ENCODE measurements at places on chromosomes 13 and 19.

DNA sequence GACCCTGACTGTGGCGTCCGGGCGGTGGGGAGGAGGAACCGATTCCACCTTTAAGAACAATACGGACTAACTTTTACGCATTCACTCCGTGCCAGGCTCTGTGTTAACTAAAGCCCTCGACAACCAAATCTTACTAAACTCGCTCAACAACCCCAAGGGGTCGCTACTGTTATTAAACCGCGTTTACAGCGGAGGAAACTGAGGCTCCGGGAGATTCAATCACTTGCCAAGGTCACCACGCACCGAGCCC, 1.2 kb downstream of the SAMD1 start:
- no peak for DNase-seq

DNA sequence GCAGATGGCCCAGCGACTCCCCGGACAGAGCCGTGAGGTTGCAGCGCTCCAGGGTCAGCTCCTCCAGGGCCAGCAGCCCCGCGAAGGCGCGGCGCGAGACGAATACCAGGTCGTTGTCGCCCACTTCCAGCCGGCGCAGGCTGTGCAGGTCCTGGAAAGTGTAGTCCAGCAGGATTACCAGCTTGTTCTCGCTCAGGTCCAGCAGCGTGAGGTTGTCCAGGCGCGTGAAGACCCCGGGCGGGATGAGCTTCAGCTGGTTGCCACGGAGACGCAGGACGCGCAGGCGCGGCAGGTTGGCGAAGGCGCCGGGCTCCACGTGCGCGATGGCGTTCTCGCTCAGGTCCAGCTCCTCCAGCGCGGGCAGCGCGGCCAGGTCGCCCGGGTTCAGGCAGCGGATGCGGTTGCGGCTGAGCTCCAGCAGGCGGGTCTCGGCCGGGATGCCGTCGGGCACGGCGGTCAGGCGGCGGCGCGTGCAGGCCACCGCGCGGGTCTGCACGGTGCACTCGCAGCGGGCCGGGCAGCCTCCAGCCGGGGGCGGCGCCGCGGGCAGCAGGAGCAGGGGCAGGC, 9.3 kb upstream of the PEAK3 start:
- DNase-seq = no peak

DNA sequence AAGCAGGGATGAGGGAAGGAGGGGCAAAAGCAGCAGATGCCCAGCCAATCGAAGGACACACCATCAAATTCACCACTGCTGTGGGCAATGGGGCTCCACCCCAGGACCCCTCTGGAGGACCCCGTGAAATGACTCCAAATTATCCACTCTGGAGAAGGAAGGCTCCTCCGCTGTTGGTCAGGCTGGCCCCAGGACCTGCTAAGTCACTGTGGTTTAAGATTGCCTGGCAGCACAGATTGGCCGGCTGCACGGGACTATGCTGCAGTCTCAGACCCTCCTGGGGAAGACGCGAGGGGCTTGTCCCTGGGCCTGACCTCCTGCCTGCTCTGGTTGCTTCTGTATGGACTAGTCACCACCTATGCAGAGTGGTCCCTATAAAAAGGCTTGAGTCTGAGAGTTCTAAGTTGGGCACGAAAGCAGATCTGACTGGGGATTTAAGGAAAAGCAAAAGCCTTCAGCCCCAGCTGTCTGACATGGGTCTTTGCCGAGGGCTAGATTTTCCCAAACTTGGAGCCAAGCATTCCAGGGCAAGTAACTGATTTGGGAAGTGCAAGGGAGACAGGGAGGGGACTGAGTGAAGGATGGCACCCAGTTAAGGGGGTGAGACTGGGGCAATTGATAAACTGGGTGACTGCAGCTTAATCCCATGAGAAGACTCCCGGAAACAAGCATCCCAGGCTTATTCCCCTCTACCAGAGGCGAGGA, 91.7 kb downstream of the TSHZ3 start:
- no peak for DNase-seq

GRCh38 chr19:9878511-9879196, 43.5 kb downstream of the PIN1 start:
- DNase-seq = no peak

- DNase-seq = no peak
Measured at GRCh38 chr19:52936151-52936953, 13.1 kb upstream of the ZNF888 start.

DNA sequence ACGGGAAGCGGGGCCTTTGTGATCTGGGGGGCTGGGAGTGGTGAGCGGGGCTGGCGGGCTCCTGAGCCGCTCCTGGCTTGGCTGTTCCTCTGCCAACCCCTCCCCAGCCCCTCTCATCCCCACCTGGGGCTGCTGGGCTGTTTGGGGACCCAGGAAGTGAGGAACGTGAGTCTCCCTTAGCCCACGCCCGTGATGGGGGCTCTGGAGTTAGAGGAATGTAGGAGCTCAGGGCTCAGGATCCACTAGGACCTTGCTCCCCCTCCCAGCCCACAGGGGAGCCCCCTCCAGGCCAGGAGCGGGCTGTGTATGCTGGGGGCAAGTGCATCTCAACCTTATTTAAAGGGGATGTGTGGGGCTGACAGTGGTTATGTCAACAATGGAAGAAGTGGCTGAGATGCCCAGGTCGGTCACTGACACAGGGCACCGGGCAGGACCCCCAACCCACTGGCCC, 134.1 kb downstream of the URI1 start:
- DNase-seq = no peak

GRCh38 chr13:79407349-79407979, 1.4 kb upstream of the RBM26 start:
- no peak for DNase-seq

DNA sequence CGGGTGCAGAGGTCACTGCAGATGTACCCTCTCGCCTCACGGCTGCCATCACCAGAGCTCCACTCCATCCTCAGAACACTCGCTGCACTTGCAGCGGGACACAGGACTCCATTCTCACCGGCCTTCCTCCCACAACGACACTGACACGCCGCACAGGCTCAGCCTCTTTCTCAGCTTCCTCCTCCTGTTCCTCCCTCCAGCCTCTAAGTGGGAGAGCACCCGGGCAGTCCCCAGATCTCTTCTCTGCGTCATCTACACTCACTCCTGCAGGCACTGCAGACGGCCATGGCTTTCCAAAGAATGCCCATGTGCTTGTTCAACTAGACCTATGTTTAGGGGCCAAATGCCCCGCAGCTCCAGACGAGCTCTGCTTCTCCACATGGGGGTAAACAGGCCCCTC, 14.3 kb upstream of the FKRP start:
- no peak for DNase-seq

- DNase-seq = peak; percentile 48
Measured at GRCh38 chr19:2034729-2035589, 16.1 kb downstream of the MKNK2 start.

DNA sequence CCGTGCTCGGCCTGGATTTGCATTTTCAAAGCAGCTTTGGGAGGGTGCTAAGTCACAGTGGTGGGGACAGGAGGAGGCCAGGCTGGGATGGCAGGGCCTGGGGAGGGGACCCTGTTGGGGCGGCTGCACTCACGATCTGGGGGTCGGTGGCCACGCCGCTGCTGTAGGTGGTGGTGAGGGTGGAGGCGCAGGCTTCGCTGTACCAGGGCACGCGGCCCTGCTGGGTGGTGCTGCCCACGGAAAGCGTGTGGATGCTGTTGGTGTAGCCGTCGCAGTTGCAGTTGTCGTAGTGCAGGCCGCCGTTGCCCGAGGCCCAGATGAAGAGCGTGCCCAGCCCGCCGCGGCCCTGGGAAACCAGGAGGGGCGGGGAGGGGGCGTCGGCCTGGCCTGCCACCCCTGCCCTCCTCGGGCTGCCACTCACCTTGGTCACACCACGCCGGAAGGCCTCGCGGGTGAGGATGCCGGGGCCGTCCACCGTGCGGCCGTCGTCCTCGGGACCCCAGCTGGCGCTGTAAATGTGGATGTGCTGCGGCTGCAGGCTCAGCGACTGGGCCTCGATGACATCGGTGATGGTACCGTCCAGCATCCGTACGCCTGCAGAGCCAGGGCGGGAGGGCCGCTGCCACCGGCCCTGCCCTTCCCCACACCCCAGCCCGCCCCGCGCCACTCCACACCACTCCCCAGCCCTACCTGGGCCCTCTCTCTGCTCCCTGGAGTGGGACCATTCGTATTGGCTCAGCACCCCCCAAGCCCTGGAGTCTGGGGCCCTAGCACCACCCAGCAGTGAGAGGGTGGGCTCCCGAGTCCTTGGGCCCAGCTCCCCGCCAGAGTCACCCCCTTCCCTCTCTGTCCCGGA, 3.2 kb downstream of the PCSK4 start:
- DNase-seq = no peak

DNA sequence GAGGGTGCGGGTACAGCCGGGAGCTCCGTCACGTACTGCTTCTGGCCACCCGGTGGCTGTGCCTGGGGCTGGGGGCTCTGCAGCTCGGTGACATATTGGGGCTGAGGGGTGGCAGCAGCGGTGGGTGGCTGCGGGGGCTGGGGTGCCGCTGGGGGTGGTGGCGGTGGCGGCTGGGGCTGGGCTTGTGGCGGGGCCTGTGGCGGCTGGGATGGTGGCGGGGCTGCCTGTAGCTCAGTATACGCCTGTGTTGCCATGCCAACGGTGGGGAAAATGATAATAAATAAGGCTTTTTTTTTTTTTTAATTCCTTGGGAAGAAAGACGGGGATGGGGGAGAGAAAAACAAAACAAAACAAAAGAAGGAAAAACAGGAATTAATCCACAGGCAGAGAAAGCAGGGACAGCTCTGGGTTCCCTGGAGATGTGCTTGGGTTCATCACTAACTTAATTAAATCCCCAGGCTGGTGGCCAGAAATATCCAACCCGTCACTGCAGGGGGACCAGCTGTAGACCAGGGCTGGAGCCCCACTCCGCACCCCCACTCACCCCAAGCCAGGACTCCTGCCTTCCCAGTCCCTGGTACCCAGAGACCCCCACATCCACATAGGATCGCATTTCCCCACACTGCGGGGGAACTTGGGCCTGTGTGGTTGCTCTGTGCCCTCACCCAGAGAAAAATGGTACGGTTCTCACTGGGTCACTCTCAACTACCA, 12.4 kb downstream of the RFX1 start:
- no peak for DNase-seq

DNA sequence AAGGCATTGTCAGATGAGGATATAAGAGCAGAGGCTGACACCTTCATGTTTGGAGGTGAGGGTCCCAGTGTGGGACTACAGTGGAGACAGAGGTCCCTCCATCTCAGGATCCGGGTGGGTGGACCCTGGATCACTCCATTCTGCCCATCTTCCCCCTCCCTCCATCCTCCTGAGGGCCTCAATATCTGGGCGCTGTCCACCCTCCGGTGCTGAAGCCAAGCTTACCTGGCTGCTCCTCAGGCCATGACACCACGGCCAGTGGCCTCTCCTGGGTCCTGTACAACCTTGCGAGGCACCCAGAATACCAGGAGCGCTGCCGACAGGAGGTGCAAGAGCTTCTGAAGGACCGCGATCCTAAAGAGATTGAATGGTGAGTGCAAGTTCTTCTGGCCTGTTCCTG, 11.9 kb downstream of the CYP4F12 start:
- no peak for DNase-seq

- no peak for DNase-seq
Measured at GRCh38 chr19:1852581-1853128, 4.4 kb upstream of the REXO1 start.

DNA sequence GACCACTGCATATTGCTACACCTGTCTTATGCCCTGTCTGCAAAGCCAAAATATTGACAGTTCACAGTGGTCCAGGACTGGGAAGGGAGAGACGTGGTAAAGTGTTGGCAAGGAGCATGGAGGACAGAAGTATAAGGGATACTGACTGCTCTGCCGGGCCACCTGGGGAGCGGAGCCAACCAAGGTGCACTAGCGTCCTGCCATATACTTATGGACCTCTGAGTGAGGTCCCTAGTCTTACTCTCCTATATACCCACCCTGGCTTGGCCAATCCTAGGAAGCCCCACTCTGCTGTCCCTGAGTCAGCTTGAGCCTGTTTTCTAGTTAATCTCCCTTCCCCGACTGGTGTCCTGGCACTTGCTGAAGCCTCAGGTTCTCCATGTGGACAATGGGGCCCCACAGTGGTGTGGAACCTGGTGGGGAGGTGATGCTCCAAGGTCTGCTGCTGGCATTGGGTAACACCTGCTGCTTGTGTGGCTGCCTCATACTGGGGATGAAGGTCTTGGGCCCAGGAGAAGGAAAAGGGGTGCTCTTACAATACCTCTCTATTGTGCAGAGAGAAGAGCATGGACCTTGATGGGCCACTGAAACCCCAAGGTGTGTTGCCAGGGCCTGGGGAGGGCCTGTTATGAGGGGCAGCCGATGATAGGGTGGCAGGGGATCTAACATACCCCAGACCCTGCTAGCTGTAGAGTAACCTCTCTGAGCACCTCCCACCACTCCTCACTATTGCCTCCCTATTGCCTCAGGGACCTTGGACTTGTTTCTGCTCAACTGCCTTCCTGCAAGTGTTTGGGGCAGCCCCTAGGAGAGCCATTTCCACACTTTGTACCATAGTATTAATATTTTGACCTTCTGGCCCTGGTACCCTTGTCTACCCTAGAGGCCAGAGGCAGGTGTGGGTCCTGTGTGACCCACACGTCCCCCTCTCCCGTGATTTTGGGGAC, 6.7 kb upstream of the TRIM28 start:
- DNase-seq = no peak

GRCh38 chr13:46543287-46543686, 9.7 kb upstream of the LRCH1 start:
- DNase-seq = no peak

DNA sequence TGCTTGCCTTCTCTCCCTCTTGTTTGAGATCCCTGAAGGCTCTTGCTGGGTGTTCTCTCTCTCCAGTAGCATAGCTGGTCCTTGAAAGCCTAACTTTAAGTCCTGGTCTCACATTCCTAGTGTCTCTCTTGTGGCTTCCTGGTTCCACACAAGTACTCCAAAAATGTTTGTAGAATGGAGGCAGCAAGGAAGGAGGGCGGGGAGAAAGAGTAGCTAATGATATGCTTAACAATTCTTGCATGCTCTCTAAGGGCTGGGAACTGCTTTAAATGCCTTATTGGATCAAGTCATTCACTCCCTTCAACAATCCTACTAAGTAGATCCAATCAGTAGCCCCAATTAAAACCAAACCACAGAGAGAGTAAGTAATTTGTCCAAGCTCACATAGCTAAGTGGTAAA, 357.3 kb downstream of the KLF5 start:
- DNase-seq = no peak

DNA sequence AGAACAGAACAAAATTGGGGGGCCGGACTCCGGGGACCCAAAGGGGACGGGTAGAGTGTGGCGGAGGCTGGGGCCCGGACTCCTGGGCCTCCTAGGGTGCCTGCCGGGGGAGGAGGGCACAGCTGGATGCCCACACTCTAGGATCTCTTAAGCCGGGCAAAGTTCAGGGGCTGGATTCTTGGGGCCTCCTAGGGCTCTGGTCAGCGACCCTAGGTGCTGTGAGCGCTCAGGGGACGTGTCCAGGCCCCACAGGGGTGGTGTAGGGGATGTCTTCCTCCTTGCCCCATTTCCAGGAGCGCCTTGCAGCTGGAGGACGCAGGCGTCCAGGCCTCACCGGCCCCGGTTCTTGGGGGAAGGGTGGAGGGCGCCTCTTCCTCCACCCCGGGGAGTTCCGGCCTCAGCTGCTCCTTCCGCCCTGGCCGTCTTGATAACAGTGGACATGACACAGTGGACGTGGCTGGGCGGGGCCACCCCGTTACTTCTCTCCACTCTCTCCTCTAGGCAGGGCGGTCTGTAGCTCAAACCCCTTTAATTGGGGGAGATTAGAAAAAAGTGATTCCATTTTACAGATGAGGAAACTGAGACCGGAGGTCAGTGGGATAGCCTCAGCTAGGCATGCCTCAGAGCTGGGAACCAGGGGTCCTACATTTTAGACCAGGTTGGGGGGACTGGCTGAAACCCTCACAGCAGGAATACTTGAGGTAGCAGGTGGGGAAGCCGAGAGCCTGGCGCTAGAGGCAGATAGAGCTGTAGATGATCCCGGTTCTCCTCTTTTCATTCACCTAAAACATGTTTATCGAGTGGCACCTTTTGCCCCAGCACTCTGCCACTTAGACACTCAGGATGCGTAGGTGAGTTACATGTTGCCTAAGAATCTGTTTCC, 705 bp downstream of the STXBP2 start:
- DNase-seq = no peak

Data from stimulated activated CD8-positive, alpha-beta memory T cell treated with anti-CD3 and anti-CD28 coated beads, Interleukin-7, amount 100 ng/mL, for 24 hours (primary cell).